Right renal cortex interstitium (tissue), 3 donors: ENCODE measurements at places on chromosomes 11 and 22.

DNA sequence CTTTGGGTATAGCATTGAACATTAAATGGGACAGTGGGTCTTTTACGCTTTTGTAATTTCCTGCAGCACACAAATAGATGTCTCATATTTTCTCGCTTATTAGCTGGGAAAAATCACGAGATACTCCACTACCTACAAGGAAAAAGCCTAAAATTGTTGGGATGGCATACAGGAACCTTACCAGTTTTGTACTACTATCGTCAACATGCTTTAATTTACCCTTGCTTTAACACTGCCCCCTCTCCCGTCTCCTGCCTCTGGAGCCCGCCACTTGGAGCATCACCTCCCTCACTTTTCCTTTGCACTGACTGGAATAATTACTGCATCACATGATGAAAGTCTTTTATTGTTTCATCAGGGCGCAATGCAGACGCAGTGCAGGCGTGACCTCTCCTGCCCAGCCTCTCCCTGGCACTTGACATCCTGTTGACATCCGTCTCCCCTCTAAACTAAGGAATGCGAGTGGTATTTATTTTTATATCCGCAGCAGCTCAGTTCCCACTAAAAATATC is 1.0 kb upstream of the FNBP4 start:
- peak; percentile 65 for DNase-seq

- no peak for DNase-seq
These were observed 25.8 kb upstream of the DAGLA start for GRCh38 chr11:61654397-61654829.

DNA sequence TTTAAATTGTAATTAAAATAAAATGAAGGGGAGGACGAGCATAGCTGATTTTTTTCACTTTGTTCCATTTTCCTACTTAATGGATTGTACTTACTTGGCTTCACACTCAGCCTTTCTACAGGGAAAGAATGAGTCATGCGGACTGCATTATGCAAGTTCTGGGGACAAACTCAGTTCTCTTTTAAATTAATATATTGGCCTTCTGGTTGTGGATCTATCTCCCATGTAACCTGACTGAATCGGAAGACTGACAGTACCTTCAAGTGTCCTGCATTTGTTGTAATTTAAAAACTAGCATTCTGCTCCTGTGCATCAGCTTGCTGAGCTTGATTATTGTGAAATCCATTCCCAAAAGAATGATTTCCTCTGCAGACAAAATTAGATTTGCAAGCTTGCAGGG is 12.2 kb downstream of the OR8D1 start:
- no peak for DNase-seq

- DNase-seq, result no peak
These were observed 13.6 kb downstream of the SLC22A12 start for GRCh38 chr11:64604458-64605243.

DNA sequence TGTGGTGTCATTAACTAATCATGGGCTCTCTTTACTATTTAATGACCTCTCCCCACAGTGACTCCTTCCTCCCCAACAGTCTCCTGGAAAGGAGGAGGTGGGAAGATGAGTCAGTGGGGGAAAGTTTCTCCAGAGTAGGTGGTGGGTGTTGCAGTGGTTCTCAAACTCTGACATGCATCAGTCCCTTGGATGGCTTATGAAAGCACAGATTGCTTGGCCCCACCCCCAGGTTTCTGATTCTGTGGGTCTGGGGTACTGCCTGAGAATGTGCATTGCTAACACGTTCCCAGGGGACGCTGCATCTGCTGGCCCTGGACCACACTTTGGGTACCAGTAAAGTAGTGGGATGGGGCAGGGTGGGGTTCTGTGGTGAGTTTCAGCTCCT is 9.8 kb downstream of the CD82 start:
- DNase-seq, result no peak

- peak; percentile 8 for DNase-seq
These were observed 27.7 kb upstream of the SMCO4 start for GRCh38 chr11:93570759-93571413.

DNA sequence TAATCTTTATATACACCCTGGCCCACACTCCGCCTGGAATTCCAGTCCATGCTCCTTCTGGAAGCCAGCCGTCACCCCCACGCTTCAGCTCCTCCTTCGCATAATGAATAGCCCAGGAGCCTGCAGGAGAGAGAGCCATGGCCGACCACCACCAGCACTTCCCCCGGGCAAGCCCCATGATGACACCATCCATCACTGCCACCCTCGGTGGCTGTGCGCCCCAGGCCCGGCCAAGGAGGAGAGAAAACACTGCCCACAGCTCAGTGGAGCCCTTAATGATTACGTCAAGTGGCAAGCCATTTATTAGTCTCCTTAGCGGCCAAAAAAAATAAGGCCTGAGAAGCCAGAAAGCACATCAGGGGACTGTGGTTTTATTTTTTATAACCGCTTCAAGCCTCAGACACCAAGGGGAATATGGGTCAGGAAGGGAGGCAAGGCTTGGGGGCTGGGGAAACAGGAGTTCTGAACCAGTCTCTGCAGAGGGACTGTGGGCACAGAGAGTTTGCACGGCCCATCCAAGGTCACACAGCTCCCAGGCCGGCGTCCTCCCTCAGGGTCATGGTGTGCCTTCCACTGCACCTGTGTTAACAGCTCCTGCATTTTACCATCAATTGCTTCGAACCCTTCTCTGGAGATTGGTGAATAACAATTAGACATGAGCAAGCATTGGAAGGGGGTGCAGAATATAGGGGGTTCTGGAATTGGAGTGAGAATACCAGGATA is 134.3 kb downstream of the MN1 start:
- DNase-seq, result peak; percentile 67

DNA sequence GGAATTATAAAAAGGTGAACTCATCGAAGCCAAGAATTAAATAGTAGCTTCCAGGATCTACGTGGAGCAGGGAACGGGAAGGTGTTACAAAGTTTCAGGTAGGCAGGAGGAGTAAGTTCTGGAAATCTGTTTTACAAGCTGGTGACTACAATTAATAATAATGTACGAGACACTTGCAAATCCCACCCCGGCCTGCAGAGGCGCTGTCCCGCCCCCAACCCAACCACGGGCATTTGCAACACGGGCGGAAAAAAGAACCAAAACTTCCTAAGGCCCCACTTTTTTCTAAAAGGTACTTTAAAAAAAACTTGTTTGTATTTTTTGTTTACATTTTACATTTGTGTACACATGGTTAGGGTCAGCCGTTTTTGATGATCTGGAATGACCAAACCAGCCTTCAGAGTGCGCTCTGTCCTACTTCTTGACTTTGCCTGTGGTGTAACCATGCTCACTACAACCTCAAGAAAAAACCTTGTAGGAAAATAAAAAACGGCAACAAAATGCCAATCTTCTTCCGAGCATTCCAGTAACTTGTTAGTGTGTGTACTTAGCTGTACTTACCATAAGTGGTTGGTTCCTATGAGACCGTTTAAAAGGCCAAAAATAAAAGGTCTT is 449.6 kb upstream of the B3GAT1 start:
- DNase-seq, result no peak

DNA sequence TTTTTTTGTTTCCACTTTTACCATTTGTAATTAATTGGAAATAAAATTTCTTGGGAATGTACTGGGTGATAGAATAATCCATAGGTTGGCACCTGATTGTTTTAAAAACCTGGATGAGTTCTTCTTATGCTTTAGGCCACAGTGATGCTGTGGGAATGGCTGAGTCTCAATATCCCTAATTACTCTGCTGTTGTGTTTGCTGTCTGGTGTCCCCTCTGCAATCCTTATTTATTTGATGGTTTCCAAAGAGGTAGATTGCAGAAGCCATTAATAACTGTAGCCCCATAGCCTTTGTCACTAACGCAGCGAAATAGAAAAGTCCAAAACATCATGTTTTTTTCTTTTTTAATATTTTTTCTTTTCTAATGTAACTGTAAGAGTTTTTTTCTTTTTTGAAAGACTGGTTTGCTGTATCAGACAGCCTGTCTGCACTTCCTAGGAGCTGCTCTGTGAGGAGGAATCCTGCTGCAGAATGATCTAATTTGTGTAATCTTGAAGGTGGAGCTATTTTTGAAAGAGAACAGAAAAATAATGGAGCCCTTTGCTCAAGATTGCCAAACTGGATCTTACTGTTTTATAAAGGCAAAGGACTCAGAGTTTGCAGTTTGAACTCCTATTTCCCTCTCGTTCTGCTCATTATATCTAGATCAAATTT is 14.9 kb downstream of the PACS1 start:
- no peak for DNase-seq

DNA sequence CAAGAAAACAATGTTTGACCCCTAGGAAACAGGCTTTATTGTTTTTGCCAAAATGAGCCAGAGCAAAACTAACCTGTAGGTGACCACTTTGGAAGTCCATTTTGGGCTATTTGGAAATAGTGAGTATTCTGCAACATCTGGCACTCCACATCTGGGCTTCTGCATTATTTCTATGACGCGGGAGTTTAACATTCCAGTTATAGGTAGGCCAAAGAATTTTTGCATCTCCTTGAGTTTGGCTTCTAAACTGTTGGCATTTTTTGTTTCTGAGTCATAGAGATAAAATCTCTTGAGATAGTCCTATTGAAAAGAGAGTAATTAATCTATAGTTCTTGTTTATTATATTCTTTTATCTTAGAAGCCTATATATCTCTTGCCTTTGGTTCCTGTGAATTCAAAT is 2.9 kb downstream of the MMP7 start:
- no peak for DNase-seq

GRCh38 chr11:100963375-100963774 is 166.2 kb downstream of the PGR start:
- DNase-seq, result no peak

- no peak for DNase-seq
These were observed 14.1 kb downstream of the SPATA19 start for GRCh38 chr11:133830931-133831907.

DNA sequence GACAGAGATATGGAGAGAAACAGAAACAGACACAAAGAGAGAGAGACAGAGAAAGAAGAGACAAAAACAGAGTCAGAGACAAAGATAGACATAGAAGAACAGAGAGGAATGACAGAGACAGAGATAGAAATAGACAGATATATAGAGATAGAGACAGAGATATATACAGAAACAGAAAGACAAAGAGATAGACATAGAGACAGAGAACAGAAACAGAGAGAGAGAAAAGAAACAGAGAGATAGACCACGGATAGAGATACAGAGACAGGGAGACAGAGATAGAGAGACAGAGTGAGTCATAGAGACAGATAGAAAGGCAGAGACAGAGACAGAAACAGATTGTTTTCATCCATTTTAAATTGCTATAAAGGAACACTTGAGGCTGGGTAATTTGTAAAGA is 12.3 kb upstream of the MPEG1 start:
- no peak for DNase-seq

DNA sequence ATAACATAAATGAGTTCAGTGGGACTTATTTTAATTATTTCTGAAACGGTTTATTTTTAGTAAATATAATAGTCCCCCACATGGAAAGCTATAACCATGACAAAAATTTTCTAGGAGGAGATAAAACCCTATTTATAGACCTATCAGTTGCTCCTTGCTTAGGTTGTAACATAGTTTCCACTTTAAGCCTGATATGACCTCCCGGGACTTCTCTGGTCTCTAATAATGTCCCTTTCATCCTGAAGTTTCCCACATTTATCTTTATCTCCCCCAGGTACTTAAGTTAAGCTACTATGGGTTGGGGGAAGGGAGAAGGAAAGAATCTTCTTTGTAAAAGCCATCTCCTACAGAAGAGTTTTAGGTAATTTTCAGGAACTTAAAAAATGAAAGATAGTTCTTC is 117.7 kb downstream of the RBFOX2 start:
- no peak for DNase-seq

- no peak for DNase-seq
These were observed 53.4 kb upstream of the WNT7B start for GRCh38 chr22:46030231-46030880.

DNA sequence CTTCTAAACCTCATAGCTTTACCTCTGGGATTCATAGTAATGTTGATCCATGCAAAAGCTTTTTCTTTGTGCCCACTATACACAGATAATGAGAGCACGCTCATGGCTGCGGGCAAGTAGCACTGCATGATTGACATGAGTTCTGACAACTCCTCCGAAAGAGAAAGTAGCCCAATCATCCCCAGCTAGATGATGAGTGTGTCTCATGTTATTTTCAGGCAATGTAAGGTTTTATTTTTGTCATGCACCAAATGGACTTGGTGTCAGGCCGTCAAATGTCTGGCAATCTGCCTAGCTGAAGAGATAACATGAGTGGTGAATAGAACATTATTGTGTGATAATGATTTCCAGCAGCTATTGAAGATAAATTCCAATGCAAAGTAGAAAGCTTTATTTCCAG is 662.6 kb downstream of the NTM start:
- no peak for DNase-seq

GRCh38 chr11:14119357-14119756 is 156.8 kb downstream of the SPON1 start:
- no peak for DNase-seq

GRCh38 chr11:124115782-124116616 is 749 bp downstream of the VWA5A start:
- no peak for DNase-seq

DNA sequence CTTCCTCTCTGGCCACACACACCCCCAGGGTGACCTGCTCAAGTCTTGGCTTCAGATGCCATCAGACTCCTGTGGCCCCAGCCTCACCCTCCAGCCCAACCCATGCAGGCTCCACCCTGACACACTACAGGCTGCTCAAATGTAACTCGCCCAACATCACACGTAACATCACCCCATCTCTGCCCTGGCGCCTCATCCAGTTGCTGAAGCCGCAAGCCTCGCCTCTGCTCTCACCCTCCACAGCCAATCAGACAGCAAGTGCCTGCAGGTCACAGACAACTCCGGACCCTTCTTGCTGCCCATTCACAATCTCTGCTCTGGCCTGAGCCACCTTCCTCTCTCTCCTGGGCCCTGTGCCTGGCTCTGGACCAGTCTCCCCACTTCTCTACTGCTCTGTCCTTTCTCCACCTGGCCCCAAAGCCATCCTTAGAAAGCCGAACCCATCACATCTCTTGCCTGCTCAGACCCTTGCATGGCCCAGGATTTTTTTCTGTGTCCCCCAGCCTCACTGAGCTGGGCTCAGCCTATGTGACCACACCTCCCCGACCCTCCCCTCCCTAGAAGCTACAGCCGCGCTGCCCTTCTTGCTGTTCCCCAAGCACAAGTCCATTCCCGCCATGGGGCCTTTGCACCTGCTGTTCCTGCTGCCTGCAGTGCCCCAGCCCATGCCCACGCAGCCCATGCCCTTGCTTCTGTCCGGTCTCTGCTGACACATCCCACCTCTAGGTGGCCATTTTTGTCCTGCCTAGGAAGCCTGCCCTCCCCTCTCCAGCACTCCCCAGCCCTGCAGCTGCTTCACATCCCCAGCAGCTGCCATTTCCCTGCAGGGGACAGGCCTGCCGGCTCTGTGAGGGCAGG is 333.9 kb downstream of the CTTN start:
- DNase-seq, result no peak

DNA sequence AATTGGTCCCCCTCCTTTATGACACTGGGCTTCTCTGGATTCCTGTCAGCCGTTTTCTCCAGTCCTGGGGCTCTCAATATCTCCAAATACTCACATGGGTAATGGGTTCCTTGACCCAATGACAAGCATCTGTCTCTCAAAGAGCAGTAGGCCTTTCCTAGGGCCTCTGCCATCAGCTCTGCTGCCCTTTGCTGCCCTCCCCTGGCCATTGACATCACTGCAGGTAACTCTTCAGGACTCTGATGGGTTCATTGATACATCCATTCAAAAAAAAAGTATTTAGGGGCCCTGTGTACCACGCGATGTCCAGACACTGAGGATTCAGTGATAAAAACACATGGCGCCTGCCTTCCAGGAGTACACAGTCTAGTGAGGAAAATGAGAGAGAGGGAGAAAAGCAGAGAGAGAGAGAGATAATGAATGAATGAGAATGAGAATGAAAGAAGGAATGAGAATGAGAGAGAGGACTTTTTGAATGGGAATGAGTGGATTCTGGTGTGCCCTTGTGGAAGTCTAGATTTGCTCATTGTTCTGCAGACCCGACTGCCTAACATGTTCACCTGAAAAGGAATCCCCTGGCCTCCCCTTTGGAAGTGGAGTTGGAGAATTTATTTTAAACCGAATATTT is 42.6 kb upstream of the OLFML1 start:
- DNase-seq, result peak; percentile 18
